ENCODE measurements at places on chromosomes 7 and 10.

GRCh38 chr10:9301554-9301953 is 1247.1 kb downstream of the GATA3 start:
- no peak for DNase-seq

GRCh38 chr7:102279537-102280400 is 6.9 kb upstream of the SH2B2 start:
- peak; percentile 48 for DNase-seq

DNA sequence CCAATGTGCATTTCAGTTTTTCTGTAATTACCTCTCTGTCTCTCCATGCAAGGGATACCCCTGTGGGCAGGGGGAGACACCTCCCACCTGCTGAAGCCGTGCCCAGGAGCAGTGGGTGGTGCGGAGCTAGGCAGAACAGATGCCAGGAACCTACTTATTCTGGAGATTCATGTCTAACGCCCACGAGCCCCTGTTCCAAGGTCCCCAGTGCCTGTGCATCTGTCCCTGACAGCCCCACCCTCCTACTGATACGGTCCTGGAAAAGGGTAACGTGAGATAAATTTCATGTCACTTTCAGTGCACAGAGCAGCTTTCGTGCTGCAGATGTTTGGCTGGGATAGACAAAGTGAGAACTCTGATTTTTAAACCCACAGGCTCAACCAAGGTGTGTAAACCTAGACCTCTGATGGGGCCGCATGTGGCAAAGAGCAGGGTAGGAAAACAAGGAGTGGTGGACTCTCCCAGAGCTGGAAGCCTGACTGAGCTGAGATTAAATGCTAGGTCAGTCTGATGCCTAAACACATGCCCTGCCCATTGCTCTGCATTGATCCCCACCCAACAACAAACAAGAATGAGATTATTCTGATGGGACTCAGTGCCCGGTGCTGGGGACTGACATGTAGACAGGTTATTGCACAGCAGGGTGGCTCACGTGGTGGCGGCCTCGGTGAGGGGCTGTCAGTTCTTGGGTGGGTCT is 123.6 kb upstream of the GDF10 start:
- no peak for DNase-seq

GRCh38 chr7:76358011-76358480 is 745 bp downstream of the YWHAG start:
- no peak for DNase-seq

DNA sequence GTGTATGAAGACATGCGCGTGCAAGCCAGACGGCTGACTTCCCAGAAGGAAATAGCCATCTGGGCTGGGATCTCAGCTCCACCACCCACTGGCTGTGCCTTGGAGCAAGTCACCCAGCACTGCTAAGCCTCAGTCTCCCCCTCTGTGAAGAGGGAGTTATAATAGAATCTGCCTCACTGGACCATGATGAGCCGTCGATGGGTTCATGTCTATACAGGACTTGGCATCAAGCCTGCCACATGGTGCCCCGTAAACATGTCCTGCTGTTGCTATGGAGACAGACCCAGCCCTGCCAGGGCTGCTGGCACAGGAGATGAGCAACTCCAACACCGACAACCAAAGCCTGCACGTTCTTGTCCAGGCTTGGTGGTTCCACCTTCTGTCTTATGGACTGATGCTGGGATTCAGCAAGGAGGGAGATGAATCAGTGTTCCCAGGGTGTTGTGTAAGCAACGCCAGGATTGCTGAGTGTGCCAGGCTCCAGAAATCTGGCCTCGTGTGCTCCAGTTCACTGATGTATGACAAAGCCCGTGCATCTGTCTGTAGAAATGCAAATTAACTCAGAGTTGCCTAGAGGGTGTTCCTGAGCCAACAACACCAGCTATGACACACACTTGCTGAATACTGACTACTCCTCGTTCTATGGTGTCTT is 5.6 kb downstream of the GPR15LG start:
- peak; percentile 21 for DNase-seq

DNA sequence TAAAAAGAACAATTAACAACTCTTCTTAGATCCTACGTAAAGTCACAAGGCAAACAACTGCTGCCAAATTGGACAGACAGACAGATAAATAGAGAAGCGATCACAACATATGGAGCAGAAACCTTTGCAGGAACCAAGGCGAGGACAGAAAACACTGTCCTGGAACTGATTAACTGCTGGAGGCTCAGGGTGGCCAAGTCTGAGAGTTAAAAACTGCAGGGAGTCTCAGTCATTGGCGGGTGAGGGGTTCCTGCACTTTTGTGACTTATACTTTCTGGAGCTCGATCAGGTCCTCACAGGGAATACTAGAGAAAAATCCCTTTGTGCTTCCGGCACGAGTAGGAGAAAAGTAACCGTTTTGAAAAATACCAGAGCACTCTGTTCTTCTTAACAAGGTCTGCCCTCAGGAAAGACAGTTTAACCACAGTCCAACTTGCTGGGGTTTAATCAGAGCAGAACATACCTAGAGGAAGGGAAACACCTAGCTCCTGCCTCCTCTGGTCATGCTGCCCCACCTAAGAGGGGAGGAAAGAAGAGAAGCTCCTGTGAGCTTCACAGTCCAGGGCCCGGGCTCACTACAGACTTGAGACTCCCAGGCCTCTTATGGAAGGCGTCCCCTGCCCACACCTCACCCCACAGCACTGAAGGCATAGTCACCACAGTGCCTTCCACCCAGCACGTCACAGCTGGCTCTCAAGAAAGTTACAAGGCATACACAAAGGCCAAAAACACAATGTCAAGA is 74.9 kb downstream of the LARP4B start:
- no peak for DNase-seq

DNA sequence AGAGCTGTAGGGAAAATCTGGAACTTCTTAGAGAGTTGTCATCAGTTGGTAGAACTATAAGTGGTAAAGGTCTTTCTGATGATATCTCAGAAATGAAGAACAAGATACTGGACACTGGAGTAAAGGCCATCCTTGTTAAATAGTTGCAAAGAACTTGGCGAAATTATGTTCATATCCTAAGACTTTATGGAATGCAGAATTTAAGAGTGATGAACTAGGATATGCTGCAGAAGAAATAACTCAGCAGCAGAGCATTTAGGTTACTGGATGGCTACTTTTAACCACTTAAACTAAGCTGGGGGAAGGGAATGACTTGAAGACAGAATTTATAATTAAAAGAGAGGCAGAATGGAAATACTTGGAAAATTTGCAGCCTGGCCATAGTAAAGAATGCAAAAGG is 23.7 kb downstream of the PTEN start:
- no peak for DNase-seq

DNA sequence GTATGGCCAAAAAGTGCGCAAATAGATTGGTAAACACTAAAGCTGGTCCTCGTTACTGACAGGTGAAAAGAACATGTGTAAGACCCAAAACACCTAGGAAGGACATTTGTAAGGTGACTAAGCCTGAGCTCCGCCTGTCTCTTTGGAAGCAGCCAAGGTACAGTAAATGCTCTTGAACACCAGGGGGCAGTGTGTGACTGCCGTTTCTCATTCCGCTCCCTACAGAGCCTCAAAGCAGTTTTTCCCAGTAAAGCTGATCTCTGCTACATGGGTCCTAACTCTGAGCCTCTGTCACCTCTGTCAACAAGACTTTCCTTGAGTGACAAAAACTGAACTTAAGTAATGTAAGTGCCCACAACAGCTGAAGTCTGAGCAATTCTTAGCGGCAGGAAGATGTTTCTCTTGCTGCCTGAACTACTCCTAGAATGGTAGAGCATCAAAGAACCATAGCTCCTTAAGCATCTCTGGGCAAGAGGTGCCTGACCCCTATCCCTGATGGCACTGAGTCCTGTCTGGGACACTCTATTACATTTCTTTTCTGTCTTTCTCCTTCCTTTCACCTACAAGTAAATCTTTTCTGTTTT is 238.0 kb upstream of the INHBA start:
- DNase-seq: peak; percentile 10

DNA sequence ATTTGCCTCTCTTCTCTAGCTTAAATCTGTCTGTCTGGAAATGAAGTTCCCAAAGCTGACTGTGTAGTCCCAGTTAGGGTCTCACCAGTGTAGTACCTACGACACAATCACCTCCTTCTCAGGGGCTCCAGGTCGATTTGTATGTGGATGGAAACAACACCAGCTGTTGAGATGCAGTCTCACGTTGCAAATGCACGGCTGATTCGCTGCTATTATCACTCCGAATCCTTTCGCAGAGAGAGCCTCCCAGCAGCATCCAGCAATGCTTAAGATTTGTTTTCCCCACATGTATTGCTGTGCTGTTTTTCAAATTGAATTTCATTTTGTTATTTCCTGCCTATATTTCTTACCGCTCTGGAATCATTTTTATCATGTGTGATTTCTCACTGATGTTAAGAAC is 16.3 kb downstream of the VSTM4 start:
- no peak for DNase-seq

- DNase-seq: no peak
Observed at GRCh38 chr10:60352105-60352504, 37.6 kb downstream of the ANK3 start.

GRCh38 chr10:76723844-76724243 is 913.8 kb downstream of the KCNMA1 start:
- no peak for DNase-seq

DNA sequence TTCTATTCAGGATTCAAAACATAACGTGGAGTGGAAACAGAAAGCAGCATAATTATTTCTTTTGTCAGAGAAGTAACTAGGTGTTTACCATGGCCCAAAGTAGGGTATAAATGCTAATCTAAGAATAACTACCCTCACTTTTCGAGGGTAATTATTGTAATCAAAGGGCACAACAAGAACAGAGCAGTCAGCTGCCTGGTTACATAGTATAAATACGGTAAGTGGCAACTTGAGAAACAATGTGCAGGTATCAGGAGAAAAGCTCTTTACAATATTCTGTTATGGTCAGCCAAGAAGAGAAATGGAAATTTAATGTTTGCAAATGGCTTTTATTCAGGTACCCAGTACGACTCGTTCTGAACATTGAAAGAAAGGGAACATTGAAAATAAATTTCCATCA is 242.0 kb upstream of the NPY start:
- no peak for DNase-seq

- no peak for DNase-seq
Observed at GRCh38 chr10:114723991-114724715, 66.1 kb upstream of the ABLIM1 start.

DNA sequence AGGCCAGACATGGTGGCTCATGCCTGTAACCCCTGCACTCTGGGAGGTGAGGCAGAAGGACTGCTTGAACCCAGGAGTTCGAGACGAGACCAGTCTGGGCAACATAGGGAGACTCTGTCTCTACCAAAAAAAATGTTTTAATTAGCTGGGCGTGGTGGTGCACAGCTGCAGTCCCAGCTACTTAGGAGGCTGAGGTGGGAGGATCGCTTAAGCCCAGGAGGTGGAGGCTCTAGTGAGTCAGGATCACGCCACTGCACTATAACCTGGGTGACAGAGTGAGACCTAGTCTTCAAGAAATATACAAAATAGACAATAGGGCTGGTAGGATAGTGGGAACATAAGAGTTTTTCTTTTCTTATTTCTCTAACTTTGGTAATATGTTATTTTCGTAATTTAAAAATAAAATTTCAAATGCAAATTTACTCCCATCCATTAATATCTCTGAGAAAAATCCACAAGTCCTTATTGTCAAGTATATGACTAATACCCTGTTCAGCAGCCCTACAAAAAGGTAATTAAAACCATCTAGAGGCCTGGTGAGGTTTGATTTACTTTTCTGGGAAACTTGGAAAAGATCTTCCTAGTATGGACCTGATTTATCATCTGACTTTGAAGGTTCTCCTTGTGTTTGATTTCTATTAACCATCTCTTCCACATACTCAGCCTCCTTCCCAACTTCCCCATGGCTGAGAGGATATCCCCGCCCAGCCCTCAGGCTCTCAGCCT is 50.0 kb downstream of the CREB3L2 start:
- no peak for DNase-seq

- DNase-seq: no peak
Observed at GRCh38 chr7:45203936-45204445, 46.4 kb downstream of the RAMP3 start.

- DNase-seq: no peak
Observed at GRCh38 chr10:126598009-126598408, 72.5 kb downstream of the C10orf90 start.

GRCh38 chr7:25319707-25320106 is 91.4 kb upstream of the NPVF start:
- DNase-seq: no peak

- DNase-seq: no peak
Observed at GRCh38 chr7:27564881-27565482, 97.7 kb downstream of the HIBADH start.

DNA sequence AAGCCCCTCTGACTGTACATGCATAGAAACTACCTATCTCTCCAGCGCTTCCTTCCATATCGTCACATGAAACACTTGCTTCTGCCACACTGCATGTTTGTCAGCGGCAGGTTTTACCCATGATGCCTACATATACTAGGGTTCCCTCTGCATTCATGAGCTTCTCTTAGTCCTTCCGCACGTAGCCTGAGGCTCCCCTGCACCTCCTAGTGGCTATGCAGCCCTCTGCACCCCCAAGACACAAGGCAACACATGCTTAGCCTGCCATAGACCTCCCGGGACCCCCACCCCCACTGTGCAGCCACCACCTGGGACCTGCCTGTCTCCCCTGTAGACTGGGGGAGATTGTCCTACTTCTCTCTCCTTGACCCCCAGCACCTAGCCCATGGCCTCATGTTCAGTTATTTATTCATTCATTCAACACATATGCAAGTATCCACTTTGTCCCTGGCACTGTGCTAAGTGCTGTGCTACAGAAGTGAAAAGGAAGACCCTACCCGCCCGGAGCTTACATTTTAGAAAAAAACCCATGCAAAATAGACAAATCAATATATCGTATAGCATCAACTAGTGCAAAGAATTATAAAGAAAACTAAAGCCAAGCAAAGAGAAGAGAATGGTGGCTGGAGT is 23.5 kb downstream of the TMEM273 start:
- no peak for DNase-seq

- DNase-seq: no peak
Observed at GRCh38 chr7:23332910-23333612, 33.9 kb downstream of the MALSU1 start.

DNA sequence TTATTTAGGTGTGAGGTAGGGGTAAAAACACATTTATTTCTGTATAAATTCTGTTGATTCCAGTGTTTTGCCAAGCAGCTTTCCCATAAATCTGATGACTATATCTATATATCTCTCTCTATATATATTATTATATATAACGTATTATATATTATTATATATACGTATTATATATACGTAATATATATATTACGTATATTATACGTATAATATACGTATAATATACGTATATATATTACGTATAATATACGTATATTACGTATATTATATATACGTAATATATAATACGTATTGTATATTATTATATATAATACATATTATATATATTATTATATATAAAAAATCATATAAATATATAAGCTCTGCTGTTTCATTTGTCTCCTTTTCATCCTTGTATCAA is 163.5 kb downstream of the GPR158 start:
- no peak for DNase-seq

DNA sequence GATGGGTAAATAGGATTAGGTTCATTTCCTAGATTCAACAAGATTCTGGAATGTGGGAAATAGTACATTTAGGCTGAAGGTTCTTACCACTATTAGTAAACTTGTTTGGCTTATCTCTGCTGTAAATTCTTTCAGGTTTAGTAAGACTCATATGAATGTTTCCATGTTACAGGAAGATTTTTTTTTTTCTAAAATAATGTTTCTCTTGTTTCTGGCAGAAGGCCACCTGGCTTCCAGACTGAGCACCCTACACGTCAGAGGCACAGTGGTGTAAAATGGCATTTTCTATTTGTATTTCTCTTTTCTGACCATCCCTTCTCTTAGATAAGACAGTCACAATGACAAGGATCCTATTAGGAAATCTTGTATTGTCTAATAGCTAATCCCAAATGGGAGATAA is 22.7 kb upstream of the AASS start:
- no peak for DNase-seq
